ENCODE measurements at places on chromosomes 2 and 18.

DNA sequence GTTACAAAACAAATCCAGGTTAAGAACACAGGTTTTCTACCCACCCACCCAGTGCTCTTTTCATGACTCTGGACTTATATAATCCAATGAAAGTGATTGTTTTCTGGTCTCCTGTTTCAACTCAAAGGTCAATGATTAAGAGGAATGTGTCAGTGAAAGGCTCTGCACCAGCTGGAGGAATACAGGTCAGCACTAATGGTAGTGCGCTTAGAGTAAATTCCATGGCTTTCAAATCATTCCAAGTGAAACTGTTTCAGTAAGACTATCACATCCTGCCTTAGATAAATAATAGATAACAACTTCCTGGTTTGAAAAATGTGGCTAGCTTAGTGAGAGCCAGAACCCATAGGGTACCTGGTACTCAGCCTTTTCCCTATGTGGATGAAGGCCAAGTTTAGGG, 47.8 kb downstream of the SLC9A4 start:
- no peaks in the 10 kb centered on the region for H3K4me1 ChIP-seq
- peaks cover 9% of the 10 kb centered on the region for H3K27me3 ChIP-seq
- no peaks in the 10 kb centered on the region for H3K36me3 ChIP-seq
- no peak for DNase-seq

- no peak overlapping the region for H3K4me3 ChIP-seq
- H3K4me1 ChIP-seq = no peaks in the 10 kb centered on the region
- no peak overlapping the region for H3K27ac ChIP-seq
- peaks cover 2% of the 10 kb centered on the region for H3K36me3 ChIP-seq
These were observed 17.0 kb downstream of the FABP1 start for GRCh38 chr2:88110830-88111229.

DNA sequence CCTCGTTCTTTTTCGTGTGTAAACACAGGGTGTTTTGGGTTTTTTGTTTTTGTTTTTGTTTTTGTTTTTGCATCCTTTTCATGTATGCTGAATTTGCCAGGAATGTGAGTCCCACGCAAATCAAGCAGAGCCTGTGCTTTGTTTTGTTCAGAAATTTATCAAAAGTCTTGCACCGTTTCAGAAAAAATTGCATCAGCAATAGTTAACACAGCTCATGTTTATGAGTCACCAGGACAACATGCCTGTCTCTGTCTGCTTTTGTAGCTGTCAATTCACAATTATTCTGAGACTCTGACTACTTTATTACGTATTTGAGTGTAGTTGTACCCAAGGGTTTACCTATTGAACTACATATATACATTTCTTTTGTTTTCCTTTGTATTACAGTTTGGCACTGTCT, 38.3 kb downstream of the MRPL44 start:
- H3K27me3 ChIP-seq = peaks cover 15% of the 10 kb centered on the region
- no peak overlapping the region for H3K4me3 ChIP-seq
- H3K4me1 ChIP-seq = peaks cover 2% of the 10 kb centered on the region
- no peak for DNase-seq
- H3K27ac ChIP-seq = no peak overlapping the region
- H3K36me3 ChIP-seq = no peaks in the 10 kb centered on the region

DNA sequence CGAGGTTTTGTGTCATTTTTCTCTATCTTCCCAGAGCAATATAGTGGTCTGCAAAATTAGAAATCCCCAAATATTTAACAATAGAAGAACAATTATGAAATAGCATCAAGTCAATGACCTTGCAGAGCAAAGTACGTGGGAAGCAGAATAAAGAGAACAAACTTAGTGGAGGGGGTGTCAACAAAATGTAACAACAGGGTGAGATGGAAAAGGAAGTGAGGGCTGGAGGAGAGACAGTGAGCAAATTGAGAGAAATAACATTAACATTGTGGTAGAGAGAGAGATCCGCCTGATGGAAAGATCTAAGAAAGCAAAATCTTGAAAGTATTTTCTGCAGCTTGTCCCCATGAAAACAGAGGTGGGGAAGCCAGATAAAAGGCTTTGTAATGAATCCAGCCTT, 23.4 kb downstream of the ARHGAP15 start:
- peak overlapping the region; percentile 94 for H3K27ac ChIP-seq
- H3K4me3 ChIP-seq = peak overlapping the region; percentile 60
- peaks cover 58% of the 10 kb centered on the region for H3K4me1 ChIP-seq
- H3K36me3 ChIP-seq = peaks cover 7% of the 10 kb centered on the region

DNA sequence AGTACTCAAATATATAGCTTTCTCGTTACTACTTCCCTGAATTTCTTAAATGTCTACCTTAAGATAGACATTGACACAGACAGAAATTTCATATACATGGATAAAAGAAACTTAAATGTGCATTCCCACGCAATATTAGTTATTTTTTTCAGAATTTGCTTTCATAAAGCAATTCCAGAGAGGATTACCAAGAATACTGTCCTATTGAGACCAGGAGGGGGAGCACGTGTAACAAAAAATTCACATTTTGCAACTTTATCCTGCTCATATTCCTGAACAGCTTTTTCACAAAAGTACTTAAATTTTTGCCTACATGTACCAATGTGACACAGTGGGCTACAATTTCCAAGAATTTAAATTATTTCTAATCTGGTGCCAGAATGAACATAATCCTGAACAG, 30.7 kb upstream of the ERCC3 start:
- H3K27ac ChIP-seq = no peak overlapping the region
- no peak for DNase-seq
- H3K36me3 ChIP-seq = peaks cover 5% of the 10 kb centered on the region
- no peaks in the 10 kb centered on the region for H3K4me1 ChIP-seq

- H3K27ac ChIP-seq = no peak overlapping the region
- DNase-seq = no peak
- no peaks in the 10 kb centered on the region for H3K36me3 ChIP-seq
- no peak overlapping the region for H3K4me3 ChIP-seq
- H3K27me3 ChIP-seq = no peaks in the 10 kb centered on the region
- H3K4me1 ChIP-seq = no peaks in the 10 kb centered on the region
These were observed 192.4 kb upstream of the ERBB4 start for GRCh38 chr2:212730994-212731393.

DNA sequence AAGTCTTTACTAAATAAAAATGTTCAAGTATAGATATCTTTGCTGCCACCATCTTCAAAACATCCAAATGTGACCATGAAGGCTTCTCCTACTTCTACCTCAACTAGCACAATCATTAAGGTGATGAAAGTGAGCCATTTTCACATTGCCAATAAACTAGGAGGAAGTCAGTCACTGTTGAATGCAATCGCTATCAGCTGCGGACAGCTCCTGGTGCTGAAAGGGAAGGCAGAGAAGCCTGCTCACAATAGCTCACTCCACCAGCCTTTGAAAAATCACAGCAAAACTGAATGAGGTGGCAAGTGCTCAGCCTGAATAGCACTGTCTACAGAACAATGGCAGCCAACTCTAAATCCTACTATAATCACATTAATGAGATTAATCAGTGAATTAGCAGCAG, 2.2 kb downstream of the MYT1L start:
- H3K4me1 ChIP-seq = no peaks in the 10 kb centered on the region
- H3K36me3 ChIP-seq = no peaks in the 10 kb centered on the region
- no peak overlapping the region for H3K4me3 ChIP-seq
- DNase-seq = no peak

DNA sequence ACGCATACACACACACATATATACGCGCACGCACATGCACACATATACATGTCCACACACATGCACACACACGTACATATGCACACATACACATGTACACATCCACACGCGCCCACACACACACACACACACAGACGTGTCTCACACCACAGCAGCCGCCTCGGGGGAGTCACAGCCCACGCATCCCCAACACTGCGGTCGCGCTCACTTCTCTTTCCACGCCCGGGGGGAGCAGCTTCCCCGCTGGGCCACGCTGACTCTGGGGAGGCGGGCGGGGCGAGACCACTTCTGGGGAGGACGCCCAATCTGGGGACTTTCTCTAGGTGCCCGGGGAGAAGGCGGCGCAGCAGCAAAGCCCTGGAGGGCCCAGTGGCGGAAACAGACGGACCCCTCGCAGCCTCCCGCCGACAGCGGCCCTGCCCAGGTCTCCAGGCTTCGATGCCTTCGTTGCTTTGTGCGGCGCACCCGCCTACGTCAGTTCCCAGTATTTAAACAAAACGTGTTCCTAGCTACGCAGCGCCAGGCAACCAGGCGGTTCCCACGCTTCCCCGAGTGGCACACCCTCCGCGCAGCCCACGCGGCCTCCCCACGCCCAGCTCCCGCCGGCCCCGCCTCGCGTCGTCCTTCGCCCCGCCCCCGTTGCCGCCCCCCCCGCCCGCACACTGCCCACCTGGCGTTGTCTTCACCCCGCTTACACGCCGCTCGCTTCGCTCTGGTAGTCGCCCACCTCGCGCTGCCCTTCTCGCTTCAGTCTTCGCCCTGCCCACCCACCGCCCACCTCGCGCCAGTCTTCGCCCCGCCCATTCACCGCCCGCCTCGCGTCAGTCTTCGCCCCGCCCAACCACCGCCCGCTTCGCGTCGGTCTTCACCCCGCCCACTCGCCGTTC, 810 bp upstream of the RBFA start:
- H3K36me3 ChIP-seq = peaks cover 3% of the 10 kb centered on the region
- H3K27ac ChIP-seq = peak overlapping the region; percentile 59
- peak overlapping the region; percentile 78 for H3K4me3 ChIP-seq
- peak; percentile 65 for DNase-seq
- peaks cover 23% of the 10 kb centered on the region for H3K4me1 ChIP-seq

Data from T-helper 17 cell (primary cell).